ENCODE measurements at places on chromosomes 4 and X. TPM values are rescaled to one million over a fixed set of nuclear protein-coding genes. Genes with fewer than 3 reads are reported as not detected.

Gene NSUN7
- total RNA-seq: 0.42 TPM

Gene FAM156B
- total RNA-seq: 9.0 TPM

Gene EDA
- total RNA-seq: 0.41 TPM

Gene GYPA
- total RNA-seq: not detected

Gene TMEM192
- total RNA-seq: 9.1 TPM

Gene ZNF141
- total RNA-seq: 2.8 TPM

Gene TLL1
- 0.38 TPM for total RNA-seq

All from A549 treated with GW870086 at 1 μM for 4 hours (cell line).